ENCODE measurements at places on chromosomes 1 and 21. TPM values are rescaled to one million over a fixed set of nuclear protein-coding genes. Genes with fewer than 3 reads are reported as not detected.

DNA sequence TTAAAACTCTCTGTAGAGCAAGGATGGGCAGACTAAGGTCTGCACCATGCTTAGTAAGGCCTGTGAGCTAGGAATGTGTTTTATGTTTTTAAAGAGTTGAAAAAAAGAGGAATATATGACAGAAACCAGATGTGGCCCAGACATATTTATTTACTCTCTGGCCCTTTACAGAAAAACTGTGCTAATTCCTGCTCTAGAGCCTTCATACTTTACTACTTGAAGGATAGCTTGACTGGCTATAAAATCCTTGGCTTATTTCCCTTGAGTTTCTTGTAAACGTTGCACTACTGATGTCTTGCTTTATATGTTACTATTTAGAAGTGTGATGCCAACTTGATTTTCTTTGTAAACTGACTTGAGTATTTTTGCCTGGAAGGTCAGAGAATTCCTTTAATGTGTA, 33.5 kb downstream of the CTBS start:
- DNase-seq = no peak
- no peaks in the 10 kb centered on the region for H3K4me1 ChIP-seq
- no peak overlapping the region for H3K27ac ChIP-seq
- no peaks in the 10 kb centered on the region for H3K27me3 ChIP-seq
- H3K36me3 ChIP-seq = peaks cover 10% of the 10 kb centered on the region
- H3K4me3 ChIP-seq = no peak overlapping the region

DNA sequence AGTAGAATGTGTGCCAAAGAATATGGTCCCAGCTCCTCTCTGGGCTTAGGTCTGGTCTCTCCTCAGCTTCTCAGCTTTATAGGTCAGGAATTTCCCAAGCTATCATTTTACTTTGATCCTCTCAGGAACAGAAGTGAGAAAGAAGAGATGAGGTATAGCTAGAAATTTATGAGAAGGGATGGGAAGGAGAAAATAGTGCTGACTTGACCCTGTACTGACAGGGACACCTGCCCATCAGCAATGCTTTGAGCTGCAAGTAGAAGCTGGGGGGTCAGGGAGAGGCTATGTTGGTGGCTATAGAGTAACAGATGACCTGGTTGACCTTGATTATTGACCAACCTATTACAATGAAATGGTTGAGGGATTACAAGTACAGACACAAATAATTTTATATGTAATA, 75.0 kb downstream of the XCL2 start:
- H3K27me3 ChIP-seq = no peaks in the 10 kb centered on the region
- DNase-seq = no peak
- H3K4me1 ChIP-seq = peaks cover 48% of the 10 kb centered on the region
- no peaks in the 10 kb centered on the region for H3K36me3 ChIP-seq
- no peak overlapping the region for H3K27ac ChIP-seq

GRCh38 chr21:26098772-26099397, 71.7 kb downstream of the APP start:
- H3K27ac ChIP-seq = no peak overlapping the region
- H3K27me3 ChIP-seq = no peaks in the 10 kb centered on the region
- no peak for DNase-seq

GRCh38 chr1:63866084-63866483, 92.3 kb downstream of the ROR1 start:
- no peak for DNase-seq
- H3K27me3 ChIP-seq = no peaks in the 10 kb centered on the region
- no peak overlapping the region for H3K27ac ChIP-seq

- no peak overlapping the region for H3K4me3 ChIP-seq
- H3K36me3 ChIP-seq = peaks cover 55% of the 10 kb centered on the region
- H3K4me1 ChIP-seq = peaks cover 40% of the 10 kb centered on the region
- H3K27me3 ChIP-seq = no peaks in the 10 kb centered on the region
- no peak overlapping the region for H3K27ac ChIP-seq
- no peak for DNase-seq
Observed at GRCh38 chr1:16137890-16138467, 17.9 kb downstream of the EPHA2 start.

Gene MYBPHL
- 2.8 TPM for total RNA-seq

Gene CD1D
- total RNA-seq = 4.6 TPM

Gene TSPAN2
- total RNA-seq = 4.3 TPM

DNA sequence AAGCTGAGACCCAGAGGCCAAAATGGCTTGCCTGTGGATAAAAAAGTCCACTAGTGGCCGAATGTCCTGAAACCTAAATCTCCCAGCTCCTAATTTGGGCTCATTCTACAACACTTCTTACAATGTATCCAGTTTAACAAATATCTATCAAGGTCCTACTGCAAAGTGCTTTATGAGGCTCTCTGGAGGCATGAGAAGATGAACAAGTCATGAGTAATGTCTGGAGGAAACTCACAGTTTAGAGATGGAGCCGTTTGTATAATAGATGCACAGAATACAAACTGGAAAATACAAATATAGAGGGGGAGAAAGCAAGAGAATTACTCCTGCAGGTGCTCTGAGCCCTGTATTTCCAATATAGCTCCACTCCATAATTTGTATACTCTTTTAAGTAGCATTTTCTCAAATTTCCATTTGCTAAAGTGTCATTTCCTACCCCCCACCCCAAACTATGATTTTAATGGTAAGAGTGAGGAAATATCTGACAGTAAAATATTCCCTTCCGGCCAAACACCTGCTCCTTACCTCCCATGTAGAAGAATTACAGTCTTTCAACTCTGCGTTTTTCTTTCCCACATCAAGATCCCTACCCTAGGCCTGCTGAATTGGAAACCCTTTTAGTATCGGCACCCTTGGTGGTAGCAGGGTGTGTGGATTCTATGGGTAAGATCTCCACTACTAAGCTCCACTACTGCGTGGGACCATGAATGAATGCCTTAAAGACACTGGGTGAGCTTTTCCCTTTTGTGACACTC, 3.3 kb upstream of the ADAMTS5 start:
- no peaks in the 10 kb centered on the region for H3K36me3 ChIP-seq
- H3K27me3 ChIP-seq = peaks cover 32% of the 10 kb centered on the region
- no peak overlapping the region for H3K27ac ChIP-seq
- H3K4me3 ChIP-seq = no peak overlapping the region
- DNase-seq = no peak

DNA sequence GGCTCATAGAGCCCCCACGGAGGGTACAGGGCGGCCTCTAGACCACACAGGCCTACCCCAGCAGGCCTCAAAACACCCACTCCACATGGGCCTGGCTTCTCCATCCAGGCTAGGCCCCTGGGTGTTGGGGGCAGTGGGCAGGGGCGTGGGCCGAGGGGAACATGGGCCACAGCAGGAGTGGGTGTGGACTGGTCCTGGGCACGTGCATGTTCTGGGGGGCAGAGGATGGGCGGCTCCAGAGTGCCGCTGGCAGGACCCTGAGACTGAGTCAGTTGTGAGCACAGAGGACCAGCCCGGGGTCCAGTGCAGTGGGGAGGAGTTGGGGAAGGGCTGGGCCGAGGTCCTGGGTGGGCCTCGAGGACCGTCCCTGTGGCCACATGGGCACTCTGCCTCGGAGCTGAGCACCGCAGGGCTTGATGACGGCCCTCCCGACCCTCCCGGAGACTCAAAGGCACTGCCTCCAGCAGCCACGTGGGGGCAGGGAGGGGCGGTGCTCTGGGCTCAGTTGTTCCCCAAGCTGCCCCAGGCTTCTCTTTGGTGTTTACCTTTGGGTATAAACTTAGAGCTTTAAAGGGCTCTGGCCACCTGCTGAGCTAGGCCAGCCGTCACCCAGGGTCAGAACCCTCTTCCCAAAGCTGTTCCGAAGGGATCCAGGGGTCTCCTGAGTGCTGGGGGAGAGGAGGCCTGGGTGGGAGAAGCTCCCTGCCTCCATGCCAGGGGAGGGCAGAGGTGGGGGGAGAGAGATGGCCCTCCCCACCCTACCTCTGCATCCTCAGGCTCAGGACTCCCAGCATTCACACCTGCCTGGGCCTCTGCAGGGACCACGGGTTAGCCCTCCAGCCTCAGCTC, 79.9 kb downstream of the MORN1 start:
- peaks cover 55% of the 10 kb centered on the region for H3K4me1 ChIP-seq
- no peaks in the 10 kb centered on the region for H3K27me3 ChIP-seq
- H3K4me3 ChIP-seq = no peak overlapping the region
- peak overlapping the region; percentile 92 for H3K27ac ChIP-seq

DNA sequence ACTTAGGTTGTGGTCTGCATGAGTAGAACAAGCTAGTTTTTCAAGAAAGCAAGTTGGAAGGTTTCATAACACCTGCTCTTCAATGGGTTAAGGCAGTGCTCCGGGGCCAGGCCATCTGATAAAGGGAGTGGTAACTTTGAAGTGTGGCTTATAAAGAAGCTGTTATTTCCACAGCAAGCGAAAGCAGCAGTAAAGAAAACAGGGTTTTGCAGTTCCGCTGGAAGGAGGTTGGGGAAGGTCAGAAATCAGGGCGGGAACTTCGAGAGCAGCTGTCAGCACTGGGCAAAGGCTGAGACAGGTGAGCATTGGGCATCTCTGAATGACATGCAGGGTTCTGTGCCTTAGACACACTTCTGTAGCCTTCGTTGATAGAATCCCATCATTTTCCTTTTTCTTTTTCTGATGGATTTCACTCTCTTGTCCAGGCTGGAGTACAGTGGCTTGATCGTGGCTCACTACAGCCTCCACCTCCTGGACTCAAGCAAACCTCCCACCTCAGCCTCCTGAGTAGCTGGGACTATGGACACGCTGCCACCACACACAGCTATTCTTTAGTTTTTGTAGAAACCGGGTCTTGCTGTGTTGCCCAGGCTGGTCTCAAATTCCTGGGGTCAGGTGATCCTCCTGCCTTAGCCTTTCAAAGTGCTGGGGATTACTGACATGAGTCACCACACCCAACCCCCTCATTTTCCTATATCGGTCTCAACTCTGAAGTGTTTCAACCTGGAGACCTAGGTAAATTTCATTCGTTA, 20.5 kb downstream of the TMEM51 start:
- H3K27me3 ChIP-seq = no peaks in the 10 kb centered on the region
- DNase-seq = no peak
- peaks cover 49% of the 10 kb centered on the region for H3K4me1 ChIP-seq
- H3K4me3 ChIP-seq = no peak overlapping the region

GRCh38 chr1:162391790-162392563, 10.4 kb downstream of the C1orf226 start:
- H3K4me1 ChIP-seq = no peaks in the 10 kb centered on the region
- H3K27ac ChIP-seq = no peak overlapping the region
- no peaks in the 10 kb centered on the region for H3K27me3 ChIP-seq
- no peak for DNase-seq
- H3K36me3 ChIP-seq = no peaks in the 10 kb centered on the region

Gene LEMD1
- total RNA-seq = not detected

GRCh38 chr1:109996476-109996875, 11.9 kb downstream of the AHCYL1 start:
- no peak overlapping the region for H3K4me3 ChIP-seq
- peaks cover 15% of the 10 kb centered on the region for H3K36me3 ChIP-seq
- no peak overlapping the region for H3K27ac ChIP-seq
- DNase-seq = no peak

Gene ZP4
- not detected for total RNA-seq

- no peak for DNase-seq
- H3K27me3 ChIP-seq = no peaks in the 10 kb centered on the region
- H3K4me3 ChIP-seq = no peak overlapping the region
- peaks cover 37% of the 10 kb centered on the region for H3K4me1 ChIP-seq
- H3K27ac ChIP-seq = peak overlapping the region; percentile 51
Observed at GRCh38 chr21:38306433-38307141, 49.8 kb downstream of the KCNJ15 start.

- H3K4me3 ChIP-seq = peak overlapping the region; percentile 39
- H3K27ac ChIP-seq = no peak overlapping the region
- DNase-seq = peak; percentile 76
- peaks cover 5% of the 10 kb centered on the region for H3K4me1 ChIP-seq
Observed at GRCh38 chr21:46661211-46661625, 25.7 kb downstream of the PRMT2 start.

DNA sequence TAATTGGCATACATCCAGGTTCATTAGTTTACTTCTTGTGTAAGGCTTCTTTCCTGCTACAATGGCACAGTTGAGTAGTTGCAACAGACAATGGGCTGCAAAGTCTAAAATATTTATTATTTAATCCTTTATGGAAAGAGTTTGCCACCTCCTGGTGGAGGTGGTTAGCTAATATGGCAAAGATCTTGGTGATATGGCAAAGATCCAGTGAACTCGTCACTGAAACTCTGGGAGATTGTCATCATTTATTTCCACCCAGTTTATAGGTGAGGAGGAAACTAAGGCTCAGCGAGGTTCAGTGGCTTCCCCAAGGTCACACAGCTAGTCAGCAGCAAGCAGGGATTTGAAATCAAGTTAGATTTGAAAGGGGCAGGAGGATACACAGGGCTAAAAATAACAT, 16.1 kb upstream of the IFFO2 start:
- no peaks in the 10 kb centered on the region for H3K27me3 ChIP-seq
- no peak overlapping the region for H3K27ac ChIP-seq
- no peak overlapping the region for H3K4me3 ChIP-seq
- no peaks in the 10 kb centered on the region for H3K36me3 ChIP-seq

Gene PLA2G4A
- total RNA-seq = 10.1 TPM

- H3K27ac ChIP-seq = no peak overlapping the region
- no peaks in the 10 kb centered on the region for H3K36me3 ChIP-seq
- H3K4me1 ChIP-seq = no peaks in the 10 kb centered on the region
- H3K4me3 ChIP-seq = no peak overlapping the region
- no peaks in the 10 kb centered on the region for H3K27me3 ChIP-seq
Observed at GRCh38 chr1:15299806-15300205, 52.8 kb downstream of the FHAD1 start.

Gene REN
- total RNA-seq = 0.59 TPM

- DNase-seq = peak; percentile 71
- no peaks in the 10 kb centered on the region for H3K4me1 ChIP-seq
- H3K4me3 ChIP-seq = no peak overlapping the region
- no peaks in the 10 kb centered on the region for H3K27me3 ChIP-seq
Observed at GRCh38 chr1:56409112-56409691, 170.2 kb downstream of the PLPP3 start.

- no peak overlapping the region for H3K27ac ChIP-seq
- no peak for DNase-seq
- H3K36me3 ChIP-seq = no peaks in the 10 kb centered on the region
- H3K27me3 ChIP-seq = no peaks in the 10 kb centered on the region
- no peaks in the 10 kb centered on the region for H3K4me1 ChIP-seq
Observed at GRCh38 chr1:156822680-156823079, 6.0 kb upstream of the SH2D2A start.

DNA sequence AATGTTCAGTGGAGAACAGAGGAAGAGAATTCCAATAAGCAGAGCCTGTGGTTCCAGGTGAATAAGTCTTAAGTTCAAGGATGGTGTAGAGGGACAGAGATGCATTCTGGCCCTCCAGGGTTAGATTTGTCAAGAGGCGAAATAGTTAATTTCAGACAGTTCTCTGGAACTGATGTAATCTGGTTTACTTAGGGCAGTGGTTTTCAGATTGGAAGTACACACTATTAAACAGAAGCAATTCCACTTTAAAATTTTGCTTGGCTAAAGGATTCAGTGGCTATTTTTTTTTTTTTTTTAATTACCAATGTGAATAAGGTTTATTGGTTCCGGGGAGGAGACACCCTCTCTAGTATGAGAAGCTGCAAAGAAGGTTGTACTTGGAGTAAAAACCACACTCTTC, 25.3 kb upstream of the MYOCOS start:
- no peak overlapping the region for H3K4me3 ChIP-seq
- no peaks in the 10 kb centered on the region for H3K27me3 ChIP-seq
- no peak overlapping the region for H3K27ac ChIP-seq
- no peak for DNase-seq

Measured in lower lobe of right lung (tissue), 2 donors.